ENCODE measurements at places on chromosomes 6 and 20.

DNA sequence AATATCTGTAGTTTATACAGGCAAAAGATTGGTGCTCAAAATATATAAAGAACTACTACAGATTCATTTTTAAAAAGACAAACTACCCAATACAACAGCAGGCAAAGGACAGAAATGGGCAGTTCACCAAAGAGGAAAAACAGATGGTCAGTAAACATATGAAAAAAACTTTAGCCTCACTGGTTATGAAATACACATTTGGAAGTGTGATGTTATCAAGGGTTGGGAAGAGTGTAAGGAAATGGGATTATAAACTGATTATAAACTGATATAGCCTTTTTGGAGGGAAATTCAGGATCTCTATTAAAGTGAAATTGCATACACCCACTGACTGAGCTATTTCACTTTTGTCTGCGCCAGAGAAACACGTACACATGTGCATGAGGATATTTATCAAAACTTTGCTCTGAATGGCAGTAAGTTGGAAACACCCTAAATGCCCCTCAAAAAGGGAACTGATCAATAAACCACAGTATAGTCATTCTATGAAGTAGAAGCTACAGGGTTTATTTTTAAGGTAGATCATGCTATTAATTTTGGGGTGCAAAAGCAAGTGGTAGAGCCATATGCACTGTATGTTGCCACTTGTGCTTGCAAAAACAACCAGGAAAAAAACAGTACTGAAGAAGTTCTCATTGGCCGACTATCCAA, 32.2 kb upstream of the ARFGEF2 start:
- no peak for DNase-seq

DNA sequence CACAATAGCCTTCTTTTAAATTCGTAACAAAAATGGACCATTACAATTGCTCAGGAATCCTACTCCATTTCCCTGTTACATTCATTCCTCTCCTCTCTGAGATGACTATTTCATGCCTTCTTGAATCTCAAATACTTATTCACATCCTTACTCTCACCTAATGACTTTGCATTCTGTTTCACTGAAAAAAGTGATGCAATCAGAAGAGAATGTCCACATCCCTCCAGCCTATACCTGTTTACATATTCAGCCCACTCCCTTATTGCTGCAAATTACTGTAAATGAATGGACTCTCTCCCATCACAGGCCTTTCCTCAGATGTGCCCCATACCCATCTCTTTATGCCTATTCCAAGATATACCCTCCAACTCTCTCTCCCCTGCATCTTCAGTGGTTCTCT, 8.6 kb downstream of the TAAR1 start:
- no peak for DNase-seq

DNA sequence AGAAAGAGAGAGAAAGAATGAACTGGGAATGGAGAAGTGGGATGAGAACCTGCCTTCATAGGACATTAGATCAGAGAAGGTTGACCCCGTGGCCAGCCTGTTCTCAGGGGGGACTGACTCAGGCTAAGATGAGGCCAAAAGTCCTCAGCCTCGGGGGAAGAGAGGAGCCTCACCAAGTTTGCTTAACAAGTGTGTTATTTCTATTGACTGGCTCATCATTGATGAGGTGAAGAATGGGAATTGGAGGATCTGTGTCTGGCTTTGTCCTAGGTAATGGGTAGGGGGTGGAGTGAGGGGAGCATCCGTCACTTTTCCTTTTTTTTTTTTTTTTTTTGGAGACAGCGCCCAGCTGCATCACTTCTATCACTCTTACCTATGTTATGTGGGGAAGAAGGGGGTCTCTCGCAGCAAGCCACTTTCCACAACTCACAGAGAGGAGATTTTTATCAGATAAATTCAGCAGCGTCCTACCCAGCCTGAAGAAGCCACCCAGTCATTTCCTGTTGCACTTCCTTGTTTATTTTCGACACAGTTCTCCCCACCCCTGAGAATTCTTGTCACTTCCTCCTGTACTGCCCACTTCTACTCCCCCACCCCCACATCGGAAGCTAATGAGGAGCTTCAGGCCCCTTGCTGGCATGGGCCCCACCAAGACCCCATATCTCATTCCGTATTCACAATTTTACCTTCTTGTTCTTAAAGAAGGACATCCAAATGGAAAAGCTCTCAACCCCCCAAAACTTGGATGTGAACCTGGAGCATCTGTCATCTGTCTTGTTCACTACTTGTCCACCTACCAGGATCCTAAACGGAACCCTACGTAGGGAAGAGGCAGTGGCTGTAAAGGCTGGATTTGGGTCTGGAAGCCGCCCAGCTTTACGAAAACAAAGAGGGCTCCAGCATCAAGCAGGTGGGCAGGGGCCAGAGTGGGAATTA, 2.8 kb upstream of the RNASET2 start:
- peak; percentile 46 for DNase-seq

DNA sequence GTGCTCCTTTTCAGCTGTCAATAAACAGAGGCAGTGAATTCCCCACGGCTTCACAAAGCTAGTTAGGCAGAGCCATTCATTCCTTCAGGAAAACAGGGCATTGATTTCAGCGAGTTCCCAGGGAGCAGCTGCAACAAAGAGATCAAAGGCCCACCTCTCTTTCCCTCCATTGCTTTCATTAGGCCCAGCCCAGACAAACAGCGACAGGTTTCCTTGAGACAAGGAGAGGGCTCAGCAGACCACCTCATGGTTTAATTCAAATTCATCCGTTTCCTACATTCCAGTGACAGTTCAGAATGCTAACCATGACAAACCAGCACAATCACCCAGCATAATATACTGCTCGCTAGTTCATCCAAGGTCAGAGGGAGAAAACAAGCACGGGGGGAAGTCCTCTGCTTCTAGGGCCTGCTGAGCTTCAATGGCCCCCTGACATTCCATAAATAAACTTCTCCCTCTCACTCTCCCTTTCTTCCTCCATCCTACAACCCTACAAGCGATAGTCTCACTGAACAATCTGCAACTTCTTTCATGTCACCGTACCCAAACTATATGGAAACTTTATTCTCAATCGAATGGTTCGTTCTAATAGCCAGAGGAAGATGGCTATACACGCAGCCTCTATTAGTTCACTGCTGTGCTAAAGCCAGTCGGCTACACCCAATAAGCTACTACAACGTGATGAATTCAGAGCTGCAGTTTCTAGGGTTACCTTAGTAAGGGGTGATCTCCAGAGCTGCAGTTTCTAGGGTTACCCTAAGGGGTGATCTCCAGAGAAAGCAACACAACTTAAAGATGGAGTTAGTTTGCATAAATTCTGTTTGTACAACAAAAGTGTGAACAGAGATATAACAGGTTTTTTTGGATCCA, 34.7 kb downstream of the PLAGL1 start:
- no peak for DNase-seq

- DNase-seq, result no peak
Measured at GRCh38 chr6:157966589-157966977, 15.1 kb upstream of the SYNJ2 start.

GRCh38 chr6:6392214-6393068, 72.0 kb upstream of the F13A1 start:
- DNase-seq, result no peak

DNA sequence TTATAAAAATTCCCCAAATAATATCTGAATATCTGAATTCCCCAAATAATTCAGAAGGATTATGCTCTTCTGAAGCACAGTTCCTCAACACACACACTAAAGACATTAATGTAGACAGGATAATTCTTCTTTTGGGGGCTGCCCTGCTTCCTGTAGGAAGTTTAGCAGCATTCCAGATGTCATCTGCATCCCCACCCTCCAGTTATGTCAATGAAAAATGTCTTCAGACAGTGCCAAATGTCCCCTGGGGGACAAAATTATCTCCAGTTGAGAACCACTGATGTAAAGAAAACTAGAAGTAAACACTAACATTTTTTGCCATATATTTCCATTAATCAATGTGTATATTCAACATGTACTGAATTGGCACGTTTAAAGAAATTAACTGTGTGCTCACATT, 25.9 kb upstream of the NAA20 start:
- DNase-seq, result no peak

GRCh38 chr6:166949528-166950442, 6.6 kb downstream of the RNASET2 start:
- DNase-seq, result no peak

DNA sequence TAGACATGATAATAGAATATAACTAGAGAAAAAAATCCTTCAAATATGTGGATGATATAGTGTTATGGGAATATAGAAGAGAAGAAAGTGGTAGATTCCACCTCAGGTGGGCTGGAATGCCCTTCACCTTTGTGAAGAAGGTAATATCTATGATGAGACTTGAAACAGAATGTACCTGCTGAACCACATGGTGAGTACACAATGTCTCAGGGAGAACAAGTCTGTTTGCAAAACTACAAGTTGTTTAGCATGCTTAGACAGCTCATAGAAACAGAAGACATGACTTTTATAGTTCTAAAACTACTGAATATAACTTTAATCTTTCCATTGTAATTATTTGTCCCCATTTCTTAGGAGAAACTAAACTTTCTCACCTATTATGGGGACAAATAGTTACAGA, 12.2 kb downstream of the C6orf58 start:
- no peak for DNase-seq
